ENCODE measurements at places on chromosomes 7 and 10.

- no peak for DNase-seq
Observed at GRCh38 chr7:36512616-36513015, 123.0 kb downstream of the ANLN start.

DNA sequence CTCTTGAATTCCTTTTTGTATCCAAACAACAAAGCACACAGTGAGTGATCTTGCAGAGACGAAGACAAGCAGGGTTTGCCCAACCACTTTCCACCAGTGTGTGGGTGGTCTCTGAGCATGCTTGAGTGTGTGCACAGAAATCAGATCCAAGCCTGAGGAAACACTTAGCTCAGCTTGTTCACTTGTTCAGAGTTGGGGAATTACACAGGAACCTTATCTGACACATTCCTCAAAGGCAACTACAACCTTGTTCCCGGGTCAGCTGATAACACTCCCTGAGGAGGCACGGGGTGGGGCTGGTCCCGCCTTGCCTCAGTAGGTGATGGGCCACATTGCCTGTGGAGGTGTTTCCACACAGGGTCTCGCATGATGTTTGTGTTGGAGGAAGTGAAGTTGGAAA is 216.9 kb downstream of the DYNC1I1 start:
- DNase-seq, result no peak

- no peak for DNase-seq
Observed at GRCh38 chr10:110115784-110116520, 91.5 kb upstream of the MXI1 start.

- DNase-seq, result no peak
Observed at GRCh38 chr7:157080111-157080730, 58.5 kb upstream of the UBE3C start.

DNA sequence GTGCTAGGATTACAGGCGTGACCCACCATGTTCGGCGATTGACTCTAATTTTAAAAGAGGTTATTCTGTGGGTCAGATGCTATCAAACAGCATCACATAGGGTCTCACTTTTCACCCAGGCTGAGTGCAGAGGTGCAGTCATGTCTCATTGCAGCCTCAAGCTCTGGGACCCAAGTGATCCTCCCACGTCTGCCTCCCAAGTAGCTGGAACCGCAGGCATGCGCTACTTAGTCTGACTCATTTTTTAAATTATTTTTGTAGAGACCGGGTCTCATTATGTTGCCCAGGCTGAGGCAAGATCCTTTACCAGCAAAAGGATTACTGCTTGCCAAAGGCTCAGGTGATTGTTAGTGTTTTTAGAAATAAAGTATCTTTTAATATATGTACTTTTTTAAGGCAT is 42.9 kb upstream of the STOX1 start:
- no peak for DNase-seq

DNA sequence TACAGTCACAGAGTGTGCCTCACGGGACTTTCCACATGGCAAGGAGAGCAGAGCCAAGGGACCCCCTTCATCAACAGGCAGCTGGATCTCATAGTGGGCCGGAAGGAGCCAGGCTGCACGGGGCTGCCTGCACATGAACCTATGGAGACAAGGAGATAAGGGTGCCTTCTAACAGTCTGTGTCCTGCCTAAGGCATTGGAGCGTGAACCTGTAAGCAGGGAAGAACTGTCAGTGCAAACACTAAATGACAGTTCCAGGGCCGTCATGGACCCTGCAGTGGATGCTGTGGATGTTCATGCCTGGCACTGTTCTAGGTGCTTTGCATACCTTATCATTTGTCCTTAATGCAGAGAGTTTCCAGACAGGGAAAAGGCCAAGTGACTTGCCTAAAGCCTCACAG is 85.9 kb downstream of the WIPF3 start:
- no peak for DNase-seq

GRCh38 chr7:52071744-52072143 is 755.1 kb upstream of the COBL start:
- no peak for DNase-seq

DNA sequence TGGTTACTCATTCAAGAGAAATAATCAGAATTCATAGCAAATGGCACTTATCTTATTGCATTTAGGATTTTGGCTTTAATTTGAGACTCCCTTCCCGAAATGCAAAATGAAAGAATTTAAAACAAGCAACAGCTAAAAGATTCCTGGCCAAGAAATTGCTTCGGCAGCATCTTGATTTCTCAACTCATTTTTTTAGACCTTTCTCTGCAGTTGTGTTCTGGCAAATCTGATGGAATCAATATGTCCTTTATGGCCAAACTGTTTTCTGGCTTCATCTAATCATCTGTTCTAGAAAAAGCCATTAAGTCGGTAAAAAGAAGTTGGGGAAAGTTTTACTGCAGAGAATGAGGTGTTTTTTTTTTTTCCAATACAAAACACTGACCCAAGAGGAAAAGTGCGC is 172.1 kb downstream of the SLC16A9 start:
- no peak for DNase-seq

GRCh38 chr7:74579800-74580685 is 77.5 kb upstream of the GTF2I start:
- peak; percentile 89 for DNase-seq

DNA sequence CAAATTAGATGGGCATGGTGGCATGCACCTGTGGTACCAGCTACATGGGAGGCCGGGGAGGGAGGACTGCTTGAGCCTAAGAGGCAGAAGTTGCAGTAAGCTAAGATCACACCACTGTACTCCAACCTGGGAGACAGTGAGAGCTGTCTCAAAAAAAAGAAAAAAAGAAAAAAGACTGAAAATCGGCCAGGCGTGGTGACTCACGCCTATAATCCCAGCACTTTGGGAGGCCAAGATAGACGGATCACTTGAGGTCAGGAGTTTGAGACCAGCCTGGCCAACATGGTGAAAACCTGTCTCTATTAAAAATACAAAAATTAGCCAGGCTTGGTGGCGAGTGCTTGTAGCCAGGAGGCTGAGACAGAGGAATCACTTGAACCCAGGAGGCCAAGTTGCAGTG is 11.9 kb downstream of the RNF216 start:
- DNase-seq, result no peak

- DNase-seq, result no peak
Observed at GRCh38 chr7:4621396-4621795, 60.7 kb upstream of the FOXK1 start.

- DNase-seq, result no peak
Observed at GRCh38 chr7:134779741-134780065, 269 bp downstream of the CALD1 start.

DNA sequence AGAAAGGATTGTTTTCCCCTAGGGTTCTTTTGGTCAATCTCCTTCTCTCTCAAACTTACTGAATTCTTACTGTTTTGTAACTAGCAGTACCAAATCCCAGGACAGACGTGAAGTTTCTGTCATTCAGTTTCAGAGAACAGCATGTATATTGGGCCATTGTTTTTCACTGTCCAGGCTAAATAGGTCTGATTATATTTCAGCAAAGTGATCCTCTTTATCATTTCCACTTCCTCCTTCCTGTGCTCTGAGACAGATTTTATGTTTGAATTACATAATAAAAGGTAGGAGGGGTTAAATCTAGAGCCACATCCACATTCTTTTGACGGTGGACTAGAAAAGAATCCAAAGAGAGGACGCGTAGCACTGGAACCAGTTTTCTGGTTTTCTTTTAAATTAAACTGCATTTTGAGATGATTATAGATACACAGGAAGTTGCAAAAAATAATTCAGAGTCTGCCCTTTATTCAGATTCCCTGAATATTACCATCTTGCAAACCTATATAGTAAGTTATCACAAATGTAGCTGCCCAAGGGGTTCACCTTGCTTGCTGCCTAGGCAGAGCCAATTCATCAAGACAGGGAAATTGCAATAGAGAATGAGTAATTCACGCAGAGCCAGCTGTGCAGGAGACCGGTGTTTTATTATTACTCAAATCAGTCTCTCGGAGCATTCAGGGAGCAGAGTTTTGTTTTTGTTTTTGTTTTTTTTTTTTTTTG is 40.1 kb downstream of the AKR1E2 start:
- DNase-seq, result no peak

- no peak for DNase-seq
Observed at GRCh38 chr10:86042161-86042560, 324.4 kb downstream of the GRID1 start.

GRCh38 chr10:21144047-21144446 is 246.9 kb upstream of the NEBL start:
- DNase-seq, result no peak

DNA sequence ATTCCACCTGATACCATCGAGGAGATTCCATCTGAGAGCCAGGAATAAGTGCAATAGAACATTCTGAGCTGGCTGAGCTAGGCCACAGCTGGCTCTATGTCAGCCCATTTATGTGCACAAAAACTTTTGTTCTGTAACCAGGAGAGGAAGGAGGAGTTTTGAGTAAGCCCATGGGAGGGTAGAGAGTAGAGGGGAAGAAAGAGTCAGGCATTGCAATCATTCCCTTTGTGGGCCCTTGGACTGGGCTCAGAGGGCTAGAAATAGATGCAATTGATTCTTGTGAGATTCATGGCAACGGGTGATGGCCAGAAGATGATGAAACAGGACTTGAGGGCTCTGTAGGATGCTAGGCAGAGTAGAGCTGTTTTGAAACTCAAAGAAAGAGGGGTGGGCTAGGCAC is 104.6 kb upstream of the KIF5B start:
- DNase-seq, result no peak

- DNase-seq, result no peak
Observed at GRCh38 chr10:90407131-90407530, 450.7 kb downstream of the HTR7 start.

- DNase-seq, result no peak
Observed at GRCh38 chr10:93867525-93867924, 26.3 kb upstream of the SLC35G1 start.

DNA sequence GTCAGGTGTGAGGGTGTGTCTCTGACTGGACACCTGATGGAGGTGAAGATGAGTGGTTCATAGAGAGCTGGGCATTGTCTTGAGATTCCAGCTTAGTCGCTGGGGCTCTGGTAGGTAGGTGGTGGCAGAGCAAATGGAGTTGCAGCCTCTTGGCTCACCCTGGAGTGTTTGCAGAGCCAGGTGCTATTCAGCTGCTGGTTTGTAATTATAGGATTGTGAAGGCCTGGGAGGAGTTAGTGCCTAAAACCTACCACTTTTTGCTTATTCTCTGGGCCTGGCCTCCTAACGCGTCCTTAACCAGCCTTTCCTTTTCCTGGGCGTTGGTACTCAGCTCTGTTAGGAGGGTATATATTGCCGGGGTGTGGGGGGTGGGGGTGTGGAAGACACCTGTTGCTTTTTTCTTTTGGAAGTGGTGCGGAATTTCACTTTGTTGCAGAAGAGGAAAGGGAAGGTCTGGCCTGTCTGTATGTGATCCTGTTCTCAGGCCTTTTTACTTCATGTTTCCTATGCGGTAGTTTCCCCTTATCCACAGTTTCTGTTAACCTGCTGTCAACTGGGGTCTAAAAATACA is 3.2 kb downstream of the PPRC1 start:
- DNase-seq, result no peak

GRCh38 chr10:80909254-80909653 is 371.6 kb downstream of the SH2D4B start:
- DNase-seq, result no peak

DNA sequence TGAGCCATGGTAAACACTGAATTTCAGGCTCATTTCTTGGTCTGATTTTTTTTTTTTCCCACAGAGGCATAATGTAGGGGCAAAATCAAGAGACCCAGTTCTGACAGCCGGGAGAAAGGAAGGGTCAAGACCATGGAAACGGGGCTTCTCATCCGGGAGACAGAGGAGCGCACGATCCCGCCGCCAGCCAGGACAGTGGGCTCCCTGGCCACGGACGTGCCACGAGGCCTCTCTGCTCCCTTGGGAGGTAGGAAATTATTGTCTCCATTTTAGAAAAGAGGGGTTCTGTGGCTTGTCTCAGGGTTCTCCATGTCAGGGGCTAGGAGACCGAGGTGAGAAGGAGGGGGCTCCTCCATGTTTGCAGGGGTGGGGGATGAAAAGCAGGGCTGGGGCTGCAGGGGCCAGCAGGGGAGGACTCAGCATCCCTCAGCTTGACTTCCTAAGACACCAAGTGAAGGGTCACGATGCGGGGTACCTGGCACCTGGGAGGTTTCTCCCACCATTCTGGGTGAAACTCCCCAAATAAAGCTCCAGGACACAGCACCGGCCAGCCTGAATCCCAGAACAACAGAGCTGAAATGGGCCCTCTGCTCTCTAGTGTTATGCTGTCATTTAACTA is 37.6 kb downstream of the PPIF start:
- DNase-seq, result no peak

DNA sequence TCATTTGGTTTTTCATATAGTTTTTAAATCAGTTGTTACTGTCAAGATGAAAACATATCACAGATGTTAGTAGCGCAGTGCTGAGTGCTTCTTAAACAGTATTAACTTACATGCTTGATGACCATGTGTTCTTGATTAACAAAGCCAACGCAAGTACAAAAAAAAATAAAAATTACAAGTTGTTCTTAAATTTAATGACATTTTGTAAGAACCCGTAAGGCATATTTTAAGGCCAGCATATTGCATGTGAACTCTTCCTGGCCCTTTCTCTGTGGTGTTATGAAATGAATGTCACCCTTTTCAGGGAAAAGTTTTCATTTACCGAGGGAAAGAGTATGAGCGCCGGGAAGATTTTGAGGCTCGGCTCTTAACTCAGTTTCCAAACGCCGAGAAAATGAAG is 140.4 kb upstream of the NPS start:
- DNase-seq, result no peak

DNA sequence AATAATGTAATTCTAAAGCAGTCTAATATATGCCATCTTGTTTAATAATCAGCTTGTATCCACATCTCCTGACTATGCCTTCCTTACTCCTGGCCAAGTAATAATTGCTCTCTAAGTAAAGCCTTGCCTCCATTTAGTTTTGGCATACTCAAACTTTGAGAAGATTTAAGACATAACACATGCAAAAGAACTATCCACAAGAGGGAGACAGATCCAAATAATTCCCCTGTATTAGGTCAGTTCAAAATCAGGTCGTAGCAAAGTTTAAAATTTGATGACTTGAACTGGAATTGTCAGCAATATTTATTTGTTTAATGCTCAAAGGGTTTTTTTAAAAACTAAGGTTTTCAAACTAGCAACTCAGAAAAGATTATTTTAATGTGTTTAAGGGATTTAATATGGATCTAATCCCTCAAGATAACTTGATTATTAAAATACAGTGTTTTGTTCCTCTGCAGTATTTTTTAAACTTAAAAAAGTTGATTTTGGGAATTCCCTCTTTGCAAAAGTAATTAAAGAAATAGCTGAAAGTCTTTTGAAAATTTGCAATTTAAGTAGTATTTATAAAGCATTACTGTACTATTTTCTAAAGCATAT is 95.3 kb downstream of the HDAC9 start:
- DNase-seq, result no peak

- DNase-seq, result peak; percentile 64
Observed at GRCh38 chr10:58385784-58386112, 538 bp downstream of the TFAM start.

- DNase-seq, result no peak
Observed at GRCh38 chr7:118218413-118219156, 5.9 kb upstream of the ANKRD7 start.

DNA sequence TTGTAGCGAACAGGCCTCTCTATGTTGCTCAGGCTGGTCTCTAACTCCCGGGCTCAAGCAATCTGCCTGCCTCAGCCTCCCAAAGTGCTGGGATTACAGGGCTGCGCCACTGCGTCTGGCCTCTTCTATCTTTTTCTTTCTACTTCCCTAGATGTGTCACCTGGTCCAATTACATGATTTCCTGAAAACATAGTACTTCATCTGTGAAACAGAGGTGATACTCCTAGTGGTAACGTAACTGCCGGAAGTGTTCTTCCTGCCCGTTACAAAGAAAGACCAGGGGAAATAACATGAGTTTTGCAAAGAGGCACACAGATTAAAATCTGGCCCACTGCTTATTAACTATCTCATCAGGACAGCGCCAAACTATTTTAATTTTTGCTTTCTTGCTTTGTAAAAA is 18.4 kb upstream of the HGF start:
- DNase-seq, result no peak

- no peak for DNase-seq
Observed at GRCh38 chr7:92020636-92021035, 80.0 kb downstream of the AKAP9 start.

Measured in left colon (tissue), 2 donors.